Left lung (tissue), 14 donors: ENCODE measurements at places on chromosomes 11 and 22. TPM values are rescaled to one million over a fixed set of nuclear protein-coding genes. Genes with fewer than 3 reads are reported as not detected.
A peak's percentile ranks its signal among the peaks of the same experiment; 100 is the strongest.

DNA sequence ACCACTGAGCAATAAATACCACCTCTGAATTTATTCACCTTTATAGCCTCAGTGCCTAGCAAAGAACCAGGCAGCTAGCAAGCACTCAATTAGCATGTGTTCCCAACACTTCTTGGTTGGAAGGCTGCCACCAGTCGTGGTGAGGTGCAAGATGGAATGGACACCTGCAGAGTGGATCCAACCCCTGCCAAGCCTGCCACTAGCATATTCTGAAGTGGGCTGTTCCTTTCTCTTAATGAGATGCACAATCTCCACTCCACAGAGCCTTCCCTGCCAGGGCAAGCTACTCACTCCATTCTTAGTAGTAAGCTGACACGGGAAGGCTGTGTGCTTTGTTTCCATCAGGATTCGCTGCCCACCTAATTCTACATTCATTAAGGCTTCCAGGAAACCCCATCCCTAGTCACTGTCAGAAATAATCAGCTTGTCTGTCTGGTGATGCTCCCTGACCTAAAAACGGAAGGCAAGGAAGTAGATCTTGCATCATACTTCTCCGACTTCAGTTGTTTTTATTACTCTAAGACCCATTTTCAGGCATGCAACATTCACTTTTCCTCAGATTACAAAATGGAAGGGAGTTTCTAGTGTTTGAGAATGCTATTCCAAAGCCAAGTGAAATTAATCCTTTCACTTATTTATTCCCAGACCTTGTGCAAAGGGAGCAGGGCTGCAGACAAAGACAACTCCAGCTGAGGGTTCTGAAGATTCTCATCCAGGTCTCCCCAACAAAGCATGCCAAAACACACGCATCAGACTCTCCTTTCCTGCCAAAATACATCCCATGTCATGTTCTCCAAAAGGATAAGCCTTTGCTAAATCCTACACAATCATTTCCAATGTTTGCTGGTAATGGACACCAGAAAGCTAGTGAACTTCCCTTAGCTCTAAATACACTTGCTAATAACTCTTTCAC is 128.0 kb downstream of the TENM4 start:
- DNase-seq = no peak

DNA sequence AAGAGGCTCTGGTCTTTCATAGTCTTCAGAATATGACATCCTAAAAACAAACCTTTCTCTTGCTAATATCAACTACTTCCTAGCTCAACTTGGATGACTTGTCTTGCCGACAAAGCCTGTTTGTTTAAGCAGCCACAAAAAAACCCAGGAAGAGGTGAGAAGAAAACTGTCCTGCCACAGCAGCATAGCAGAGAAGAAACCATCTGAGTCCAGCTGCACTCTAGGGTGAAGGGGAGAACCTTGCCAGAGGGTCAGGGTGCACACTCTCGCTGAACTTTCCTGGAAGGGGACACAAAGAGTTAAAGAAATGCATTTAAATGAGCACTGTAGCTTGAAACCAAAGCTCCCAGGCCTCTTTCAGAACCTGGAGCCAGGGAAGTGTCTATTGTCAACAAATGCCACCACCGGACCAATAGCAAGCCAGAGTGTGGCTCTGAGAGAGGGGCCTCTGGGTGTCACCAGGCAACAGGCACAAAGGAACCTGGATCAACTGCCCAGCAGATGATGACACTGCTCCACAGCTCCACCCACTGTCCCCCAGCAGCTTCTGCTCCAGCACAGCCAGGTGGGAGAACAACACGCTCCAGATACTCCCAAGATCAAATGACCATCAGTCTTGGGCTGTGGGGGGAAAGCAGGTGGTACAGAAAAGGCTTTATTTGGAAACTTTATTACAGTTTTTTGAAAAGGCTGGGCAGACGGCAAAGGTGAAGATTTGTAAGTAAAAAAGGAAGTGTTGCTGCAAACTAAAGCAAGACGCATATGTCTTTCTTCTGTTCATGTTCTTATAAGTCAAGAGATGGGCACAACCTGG is 105.7 kb downstream of the RASSF10 start:
- DNase-seq = peak; percentile 75

DNA sequence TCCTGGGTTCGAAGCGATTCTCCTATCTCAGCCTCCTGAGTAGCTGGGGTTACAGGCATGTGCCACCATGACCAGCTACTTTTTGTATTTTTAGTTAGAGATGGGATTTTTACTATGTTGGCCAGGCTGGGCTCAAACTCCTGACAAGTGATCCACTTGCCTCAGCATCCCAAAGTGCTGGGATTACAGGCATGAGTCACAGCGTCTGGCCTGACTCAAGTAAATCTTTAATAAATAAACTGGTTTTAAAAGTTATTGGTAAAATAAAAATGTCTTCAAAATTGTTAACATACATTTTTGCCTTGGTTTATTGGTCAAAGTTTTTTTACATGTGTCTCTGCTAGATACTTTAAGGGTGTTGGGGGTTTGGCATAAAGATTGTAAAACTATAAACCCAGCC is 7.3 kb upstream of the PES1 start:
- DNase-seq = no peak

- DNase-seq = peak; percentile 11
Observed at GRCh38 chr11:17014833-17015626, 816 bp upstream of the PLEKHA7 start.

DNA sequence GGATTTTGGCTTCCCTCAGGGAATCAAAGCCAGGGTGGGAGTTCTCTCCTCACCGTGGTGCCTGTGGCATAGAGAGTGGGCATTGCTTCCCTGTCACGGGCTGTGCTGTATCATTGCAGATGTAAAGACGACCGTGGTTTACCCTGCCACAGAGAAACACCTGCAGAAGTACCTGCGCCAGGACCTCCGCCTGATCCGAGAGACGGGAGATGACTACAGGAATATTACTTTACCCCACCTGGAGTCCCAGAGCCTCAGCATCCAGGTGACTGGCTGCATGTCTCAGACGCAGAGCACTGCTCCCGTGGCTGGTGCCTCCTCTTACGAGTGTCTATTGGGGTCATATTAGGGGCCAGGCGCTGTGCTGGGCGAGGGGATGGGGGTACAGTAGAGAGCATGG is 24.2 kb upstream of the ST3GAL4 start:
- no peak for DNase-seq

DNA sequence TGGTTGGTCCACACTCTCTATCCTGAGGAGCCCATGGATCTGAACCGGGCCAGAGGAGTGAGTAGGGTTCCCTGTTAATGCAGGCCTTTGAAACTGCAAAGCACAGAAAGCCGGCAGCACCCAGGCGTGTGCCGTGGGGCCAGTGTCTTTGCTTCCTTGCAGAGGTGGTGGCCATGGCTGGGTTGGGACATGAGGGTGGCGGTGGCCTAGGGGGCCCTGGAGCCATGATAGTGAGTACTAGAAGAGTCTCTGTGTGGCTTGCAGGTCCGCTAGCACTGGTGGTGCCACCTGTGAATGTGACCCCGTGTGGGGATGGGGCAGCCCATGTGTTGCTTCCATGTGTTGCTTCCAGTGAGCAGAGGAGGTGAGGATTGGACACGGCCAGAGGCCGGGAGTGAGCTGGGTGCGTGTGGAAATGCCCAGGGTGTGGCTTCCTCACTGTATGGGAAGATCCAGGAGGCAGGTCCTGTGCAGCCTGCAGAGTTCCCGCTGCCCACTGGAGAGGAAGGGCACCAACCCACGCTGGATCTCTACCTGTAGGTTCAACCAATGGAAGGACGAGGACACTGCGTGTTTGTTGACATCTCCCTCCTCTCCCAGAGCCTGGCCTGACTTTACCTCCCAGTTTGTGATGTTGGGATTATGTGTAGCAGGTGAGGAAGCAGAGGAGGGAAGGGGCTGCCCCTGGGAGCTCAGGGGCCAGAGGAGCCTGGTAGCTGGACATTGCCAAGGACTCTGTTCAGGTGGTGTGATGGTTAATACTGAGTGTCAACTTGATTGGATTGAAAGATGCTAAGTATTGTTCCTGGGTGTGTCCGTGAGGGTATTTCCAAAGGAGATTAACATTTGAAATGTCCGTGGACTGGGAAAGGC is 796.6 kb downstream of the TBC1D22A start:
- DNase-seq = no peak

- DNase-seq = no peak
Observed at GRCh38 chr11:57728829-57729228, 12.5 kb upstream of the SELENOH start.

DNA sequence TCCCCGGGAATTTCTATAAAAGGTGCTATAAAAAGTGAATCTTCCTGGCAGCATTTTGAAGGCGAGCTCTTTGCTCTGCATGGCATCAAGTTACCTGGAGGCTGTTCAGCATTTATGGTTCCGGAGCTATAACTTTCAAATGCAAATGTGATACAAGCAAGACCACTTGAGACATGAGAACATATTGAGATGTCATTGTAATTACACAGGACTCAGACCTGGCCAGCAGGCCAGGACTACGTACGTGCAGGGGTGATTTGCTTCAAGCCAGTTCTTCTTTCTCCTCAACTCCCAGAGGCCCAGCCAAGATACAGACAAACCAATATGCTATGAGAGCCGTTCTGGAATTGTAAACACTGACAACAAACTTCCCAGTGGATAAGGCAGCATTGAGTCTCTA is 227.4 kb upstream of the FAT3 start:
- no peak for DNase-seq

DNA sequence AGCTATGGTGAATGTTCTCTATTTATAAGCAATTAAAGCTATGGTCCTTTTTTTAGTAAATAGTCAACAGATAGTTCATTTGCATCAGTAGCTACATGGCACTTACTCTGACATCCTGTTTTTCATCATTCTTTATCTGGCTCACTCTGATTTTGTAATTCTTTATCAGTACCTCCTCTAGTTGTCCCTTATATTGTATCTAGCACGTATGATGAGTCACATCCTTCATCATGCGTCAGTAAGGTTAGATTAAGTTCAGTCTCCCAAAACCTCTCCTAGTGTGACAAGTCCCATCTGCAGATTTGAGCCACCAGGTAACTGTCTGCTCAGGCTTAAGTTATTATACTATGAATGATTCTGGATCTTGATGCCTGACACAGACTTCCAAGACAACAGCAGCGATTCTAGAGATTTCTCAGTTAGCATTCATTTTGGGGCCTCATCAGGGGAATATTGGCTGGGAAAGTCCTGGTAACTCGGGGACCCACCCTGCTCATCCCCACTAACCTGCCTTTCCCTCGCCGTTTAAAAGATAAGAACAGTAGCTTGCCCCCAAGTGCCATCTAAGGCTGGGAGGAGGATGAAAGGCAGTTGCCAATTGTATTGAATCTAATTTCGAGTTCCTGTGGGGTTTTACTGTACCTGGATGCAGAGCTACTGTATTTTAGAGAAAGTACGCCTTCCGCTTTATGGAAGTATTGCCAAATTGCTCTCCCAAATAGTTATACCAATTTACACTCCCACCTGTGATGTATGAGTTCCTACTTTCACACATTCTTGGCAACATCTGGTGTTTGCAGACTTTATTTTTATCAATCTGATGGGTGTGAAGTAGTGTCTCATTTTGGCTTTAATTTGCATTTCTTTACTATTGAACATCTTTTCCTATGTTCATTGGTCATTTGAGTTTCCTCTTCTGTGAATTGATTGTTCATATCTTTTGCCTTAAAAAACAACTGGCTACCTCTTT is 55.9 kb downstream of the ZC3H12C start:
- no peak for DNase-seq

DNA sequence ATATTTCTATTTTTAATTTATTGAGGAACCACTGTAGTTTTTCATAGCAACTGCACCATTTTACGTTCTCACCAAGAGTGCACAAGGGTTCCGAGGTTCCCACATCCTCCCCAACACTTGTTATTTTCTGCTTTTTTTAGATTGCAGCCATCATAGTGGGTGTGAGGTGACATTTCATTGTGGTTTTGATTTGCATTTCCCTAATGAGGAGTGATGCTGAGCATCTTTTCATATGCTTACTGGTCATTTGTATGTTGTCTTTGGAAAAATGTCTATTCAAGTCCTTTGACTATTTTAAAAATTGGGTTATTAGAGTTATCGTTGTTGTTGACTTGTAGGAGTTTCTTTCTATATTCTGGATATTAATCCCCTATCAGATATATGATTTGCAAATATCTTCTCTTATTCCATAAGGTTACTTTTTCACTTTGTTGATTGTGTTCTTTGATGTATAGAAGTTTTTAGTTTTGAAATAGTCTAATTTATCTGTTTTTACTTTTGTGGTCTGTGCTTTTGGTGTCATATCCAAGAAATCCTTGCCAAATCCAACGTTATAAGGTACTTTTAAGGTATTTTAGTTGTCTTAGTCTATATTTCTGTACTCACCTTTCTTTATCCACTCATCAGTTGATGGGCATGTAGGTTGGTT is 9.0 kb downstream of the NEAT1 start:
- no peak for DNase-seq

The PLAAT2 gene
- 5.0 TPM for total RNA-seq

- DNase-seq = no peak
Observed at GRCh38 chr11:72478669-72479068, 44.3 kb upstream of the CLPB start.

DNA sequence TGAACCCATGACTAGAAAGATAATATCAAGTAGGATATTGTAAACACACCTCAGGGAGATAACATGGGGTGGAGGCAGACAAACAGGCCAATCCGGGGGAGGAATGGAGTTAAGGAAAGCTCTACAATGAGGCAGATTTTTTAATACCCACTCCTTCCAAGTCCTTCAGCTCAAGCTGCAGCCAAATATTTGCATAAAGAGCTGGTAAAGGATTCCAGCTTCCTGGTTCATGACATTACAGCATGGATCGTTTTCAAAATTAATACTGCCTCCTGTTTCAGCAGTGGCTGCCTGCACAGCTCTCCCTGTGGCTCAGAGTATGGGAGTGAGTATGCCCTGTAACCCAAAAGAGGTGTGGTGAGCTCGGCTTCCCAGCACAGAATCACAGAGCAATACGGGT is 5.1 kb downstream of the POU2AF3 start:
- DNase-seq = no peak

The ZC3H7B gene
- 50.4 TPM for total RNA-seq

- DNase-seq = no peak
Observed at GRCh38 chr11:75365711-75366181, 14.3 kb upstream of the ARRB1 start.

The OR5A1 gene
- total RNA-seq = not detected
